ENCODE measurements at places on chromosomes 16 and 17. TPM values are rescaled to one million over a fixed set of nuclear protein-coding genes. Genes with fewer than 3 reads are reported as not detected.

KCTD19 gene
- total RNA-seq = under 0.01 TPM

TNFRSF17 gene
- not detected for total RNA-seq

TBKBP1 gene
- 13.6 TPM for total RNA-seq

PLXDC1 gene
- 0.28 TPM for total RNA-seq

KCNH4 gene
- not detected for total RNA-seq

ZNF624 gene
- 4.1 TPM for total RNA-seq

ZSCAN10 gene
- not detected for total RNA-seq

TNRC6A gene
- total RNA-seq = 26.9 TPM

ARL5C gene
- not detected for total RNA-seq

ELMO3 gene
- 0.28 TPM for total RNA-seq

MYH10 gene
- 159 TPM for total RNA-seq

TOM1L1 gene
- 14.8 TPM for total RNA-seq

ALOX12B gene
- total RNA-seq = not detected

SLC13A5 gene
- total RNA-seq = not detected

CCL11 gene
- total RNA-seq = 1.5 TPM

HS3ST2 gene
- not detected for total RNA-seq

All from smooth muscle cell of bladder (primary cell).